ENCODE measurements at places on chromosomes 16 and 17.

DNA sequence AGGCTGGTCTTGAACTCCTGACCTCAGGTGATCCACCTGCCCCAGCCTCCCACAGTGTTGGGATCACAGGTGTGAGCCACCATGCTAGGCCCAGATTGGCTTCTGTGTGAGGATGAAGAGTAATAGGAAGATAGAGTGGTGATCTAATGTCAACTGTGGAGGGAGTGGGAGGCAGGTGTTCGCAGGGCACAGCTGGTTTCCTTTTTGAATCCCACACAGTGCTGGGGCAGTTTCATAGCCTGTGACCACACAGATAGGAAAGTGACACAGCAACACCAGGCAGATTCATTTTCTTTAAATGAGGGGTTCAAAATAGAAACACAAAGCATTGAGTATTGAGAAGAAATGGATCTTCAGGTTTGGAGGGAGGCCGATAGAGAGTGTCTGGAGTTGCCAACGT is 540.3 kb downstream of the WWOX start:
- no peak for DNase-seq

GRCh38 chr16:20650400-20651166 is 46.9 kb downstream of the ACSM1 start:
- no peak for DNase-seq

GRCh38 chr16:66525396-66526180 is 24.3 kb downstream of the TK2 start:
- DNase-seq = no peak

GRCh38 chr16:87853411-87854052 is 15.8 kb downstream of the SLC7A5 start:
- DNase-seq = peak; percentile 96

DNA sequence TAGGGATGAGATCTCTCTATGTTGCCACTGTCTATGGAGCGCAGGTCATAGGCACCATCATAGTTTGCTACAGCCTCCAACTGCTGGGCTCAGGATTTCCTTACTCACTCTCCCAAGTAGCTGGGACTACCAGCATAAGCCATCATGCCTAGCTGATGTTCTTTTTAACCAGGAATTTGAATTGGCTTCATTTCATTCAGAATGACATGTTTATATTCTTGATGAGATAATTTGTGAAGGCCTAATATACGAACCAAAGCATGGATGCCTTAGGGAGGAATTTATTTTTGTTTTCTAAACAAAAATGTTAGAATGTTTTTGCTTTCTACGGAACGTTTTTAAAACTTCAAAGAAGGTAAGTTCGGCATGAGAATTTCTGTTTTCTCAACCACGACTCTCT is 71.6 kb downstream of the HS3ST3B1 start:
- DNase-seq = no peak

GRCh38 chr16:53629151-53629550 is 74.5 kb downstream of the RPGRIP1L start:
- DNase-seq = no peak

DNA sequence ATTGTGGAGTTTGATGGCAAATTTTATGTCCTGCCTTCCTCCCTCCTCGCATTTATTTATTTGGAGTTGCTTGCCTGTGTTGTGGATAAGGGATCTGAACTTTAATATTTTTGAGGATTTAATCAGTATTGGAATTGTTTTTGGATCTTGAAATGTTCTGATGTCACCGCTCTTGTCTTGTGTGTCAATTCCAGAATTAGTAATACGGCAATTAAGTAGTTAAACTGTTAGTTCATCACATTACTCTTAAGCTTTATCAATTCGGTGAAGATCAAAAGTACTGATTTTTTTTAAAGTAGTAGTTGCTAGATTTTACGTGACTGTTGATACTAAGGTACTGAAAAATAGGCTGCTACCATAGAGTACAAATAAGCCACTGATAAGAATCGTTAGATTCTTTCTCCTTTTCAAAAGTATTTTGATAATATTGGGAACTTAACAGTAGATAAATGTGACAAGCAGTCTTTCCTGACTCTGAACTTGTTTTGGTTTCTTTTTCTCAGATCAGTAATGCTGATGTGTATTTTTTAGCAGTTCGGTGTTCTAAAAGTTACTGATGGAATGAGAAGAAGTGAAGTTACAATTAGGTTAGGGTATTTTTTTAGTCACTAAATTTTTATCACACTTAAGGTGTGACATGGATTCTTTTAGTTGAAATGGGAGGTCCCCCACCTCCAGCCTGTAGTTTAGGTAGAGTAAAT is 2.0 kb downstream of the RBBP6 start:
- no peak for DNase-seq

Measured in RWPE2 (cell line).